ENCODE measurements at places on chromosomes 2 and 18.

DNA sequence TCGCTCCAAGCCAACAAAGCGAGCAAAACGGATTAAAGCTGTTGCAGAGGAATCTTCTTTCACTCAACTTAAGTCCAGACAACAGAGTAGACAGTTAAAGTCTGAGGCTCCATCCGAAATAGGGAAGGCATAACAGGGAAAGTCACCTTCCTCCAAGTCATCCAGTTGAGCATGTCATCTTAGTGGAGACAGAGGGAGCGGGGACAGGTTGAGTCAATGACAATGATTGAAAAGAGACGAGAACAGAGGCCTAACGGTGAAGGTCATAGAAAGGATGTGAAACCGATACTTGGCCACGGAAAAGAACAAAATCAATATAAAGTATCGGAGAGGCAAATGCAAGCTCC lies 455 bp downstream of the C18orf32 start:
- H3K27ac ChIP-seq: peak overlapping the region; percentile 77
- H3K4me1 ChIP-seq: peaks cover 35% of the 10 kb centered on the region
- peaks cover 53% of the 10 kb centered on the region for H3K36me3 ChIP-seq
- peak overlapping the region; percentile 91 for H3K4me3 ChIP-seq

DNA sequence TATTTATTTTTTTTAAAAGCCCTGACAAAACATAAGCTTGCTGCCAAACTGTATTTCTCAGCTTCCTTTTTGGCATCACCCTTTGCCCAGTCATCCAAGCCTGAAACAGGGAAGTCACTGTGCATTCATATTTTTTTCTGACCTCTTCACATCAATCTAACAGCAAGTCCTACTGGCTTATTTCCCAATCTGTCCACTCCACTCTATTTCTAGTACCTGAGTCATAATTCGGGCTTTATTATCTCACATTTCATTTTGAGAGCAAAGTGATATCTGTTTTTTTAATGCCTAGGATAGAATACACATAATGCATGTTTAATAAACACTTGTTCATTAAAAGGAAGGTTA lies 5.1 kb downstream of the HNMT start:
- peaks cover 21% of the 10 kb centered on the region for H3K4me1 ChIP-seq
- H3K4me3 ChIP-seq: no peak overlapping the region
- H3K36me3 ChIP-seq: no peaks in the 10 kb centered on the region
- H3K27ac ChIP-seq: peak overlapping the region; percentile 22
- DNase-seq: peak; percentile 98

- DNase-seq: peak; percentile 95
- H3K36me3 ChIP-seq: no peaks in the 10 kb centered on the region
- H3K27me3 ChIP-seq: no peaks in the 10 kb centered on the region
- H3K4me3 ChIP-seq: no peak overlapping the region
- peaks cover 39% of the 10 kb centered on the region for H3K4me1 ChIP-seq
Observed at GRCh38 chr2:64273524-64274398, 129.5 kb upstream of the PELI1 start.

- no peaks in the 10 kb centered on the region for H3K27me3 ChIP-seq
- H3K36me3 ChIP-seq: peaks cover 45% of the 10 kb centered on the region
- H3K4me3 ChIP-seq: no peak overlapping the region
- H3K4me1 ChIP-seq: peaks cover 18% of the 10 kb centered on the region
- no peak overlapping the region for H3K27ac ChIP-seq
- DNase-seq: no peak
Observed at GRCh38 chr2:113973810-113974209, 83.9 kb downstream of the ACTR3 start.

DNA sequence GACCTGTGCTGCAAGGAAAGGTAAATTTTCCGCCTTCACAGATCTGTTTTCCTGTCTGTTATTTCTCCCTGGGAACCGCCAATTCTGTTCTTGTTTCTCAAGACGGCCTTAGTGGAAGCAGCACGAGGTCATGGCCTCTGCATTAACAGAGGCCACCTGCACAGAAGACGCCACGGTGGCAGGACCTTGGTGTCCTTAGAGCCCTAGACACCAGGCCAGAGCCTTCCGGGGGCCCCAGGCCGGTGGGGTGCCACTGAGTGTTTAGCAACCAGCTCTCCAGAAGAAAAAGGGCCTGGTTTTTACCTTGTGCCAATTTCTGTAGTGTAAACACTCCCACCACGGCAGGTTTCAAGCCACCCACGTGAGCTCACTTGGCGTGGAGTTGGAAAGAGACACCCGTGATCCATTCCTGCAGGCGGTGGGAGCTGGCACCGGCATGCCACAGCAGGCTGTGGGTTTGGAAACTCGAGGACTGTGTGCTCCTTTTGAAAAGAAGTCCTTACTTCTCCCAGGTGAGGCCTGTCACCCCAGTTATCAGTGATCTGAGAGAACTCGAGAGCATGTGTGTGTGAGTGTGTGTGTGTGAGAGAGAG lies 103.9 kb upstream of the HDAC4 start:
- no peak for DNase-seq
- H3K27me3 ChIP-seq: no peaks in the 10 kb centered on the region
- no peaks in the 10 kb centered on the region for H3K4me1 ChIP-seq
- no peak overlapping the region for H3K4me3 ChIP-seq

- H3K4me3 ChIP-seq: no peak overlapping the region
- H3K4me1 ChIP-seq: peaks cover 10% of the 10 kb centered on the region
- no peaks in the 10 kb centered on the region for H3K27me3 ChIP-seq
- H3K36me3 ChIP-seq: peaks cover 11% of the 10 kb centered on the region
- DNase-seq: no peak
Observed at GRCh38 chr2:47485177-47485576, 82.2 kb downstream of the MSH2 start.

- H3K36me3 ChIP-seq: peaks cover 36% of the 10 kb centered on the region
- no peak for DNase-seq
- no peaks in the 10 kb centered on the region for H3K4me1 ChIP-seq
- H3K27ac ChIP-seq: no peak overlapping the region
Observed at GRCh38 chr2:135169900-135170753, 118.0 kb downstream of the RAB3GAP1 start.

GRCh38 chr18:74633652-74634352 lies 36.1 kb downstream of the ZNF407 start:
- H3K36me3 ChIP-seq: peaks cover 9% of the 10 kb centered on the region
- peak; percentile 19 for DNase-seq
- H3K27ac ChIP-seq: no peak overlapping the region
- H3K4me3 ChIP-seq: no peak overlapping the region
- H3K4me1 ChIP-seq: peaks cover 5% of the 10 kb centered on the region

GRCh38 chr18:75742516-75742915 lies 315.0 kb upstream of the SMIM21 start:
- H3K4me3 ChIP-seq: no peak overlapping the region
- H3K27ac ChIP-seq: no peak overlapping the region
- H3K27me3 ChIP-seq: no peaks in the 10 kb centered on the region
- no peaks in the 10 kb centered on the region for H3K4me1 ChIP-seq
- no peaks in the 10 kb centered on the region for H3K36me3 ChIP-seq

DNA sequence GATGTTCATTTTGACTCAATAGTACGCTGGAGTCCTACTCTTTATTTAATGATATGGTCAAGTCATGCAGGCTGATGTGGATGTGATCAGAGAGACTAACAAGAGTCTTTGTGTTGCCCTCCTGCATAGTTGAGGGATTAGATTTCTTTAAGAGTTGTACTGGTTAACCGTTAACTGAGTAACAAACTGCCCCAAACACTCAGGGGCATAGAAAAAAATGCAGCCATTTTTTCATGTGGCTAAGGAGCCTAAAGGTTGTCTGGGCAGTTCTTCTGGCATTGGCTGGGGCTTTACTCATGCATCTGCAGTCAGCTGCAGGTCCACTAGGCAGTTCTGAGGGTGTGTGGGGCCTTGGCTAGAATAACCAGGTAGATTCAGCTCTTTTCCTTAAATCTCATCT lies 32.5 kb downstream of the DOCK10 start:
- peak; percentile 27 for DNase-seq
- no peak overlapping the region for H3K4me3 ChIP-seq
- peaks cover 22% of the 10 kb centered on the region for H3K4me1 ChIP-seq
- H3K27ac ChIP-seq: peak overlapping the region; percentile 92
- no peaks in the 10 kb centered on the region for H3K36me3 ChIP-seq
- H3K27me3 ChIP-seq: no peaks in the 10 kb centered on the region

DNA sequence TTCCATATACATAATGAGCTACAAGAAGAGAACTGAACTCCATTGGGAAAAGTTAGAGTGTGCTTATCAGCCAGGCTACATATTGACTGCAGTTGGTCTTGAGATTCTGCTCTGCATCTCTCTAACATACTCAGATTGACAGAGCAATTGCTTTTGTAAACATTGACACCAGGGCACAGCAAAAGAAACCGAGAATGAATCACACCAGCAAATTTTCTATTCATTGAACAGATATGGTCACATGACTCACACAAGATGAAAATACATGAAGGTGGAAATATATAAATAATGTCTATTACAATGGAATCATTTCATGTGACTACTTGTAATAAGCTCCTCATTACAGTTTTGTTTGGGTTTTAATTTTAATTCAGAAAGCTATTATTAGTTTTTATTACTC lies 691.9 kb upstream of the TMEFF2 start:
- no peak overlapping the region for H3K27ac ChIP-seq
- H3K4me1 ChIP-seq: no peaks in the 10 kb centered on the region
- no peak overlapping the region for H3K4me3 ChIP-seq
- DNase-seq: no peak
- no peaks in the 10 kb centered on the region for H3K27me3 ChIP-seq
- H3K36me3 ChIP-seq: no peaks in the 10 kb centered on the region

- DNase-seq: peak; percentile 82
- no peak overlapping the region for H3K27ac ChIP-seq
- no peaks in the 10 kb centered on the region for H3K27me3 ChIP-seq
- no peak overlapping the region for H3K4me3 ChIP-seq
Observed at GRCh38 chr2:109322111-109322510, 193.1 kb downstream of the SH3RF3 start.

GRCh38 chr2:229852565-229852964 lies 69.2 kb downstream of the TRIP12 start:
- no peak overlapping the region for H3K27ac ChIP-seq
- DNase-seq: peak; percentile 67
- peaks cover 3% of the 10 kb centered on the region for H3K4me1 ChIP-seq
- peaks cover 6% of the 10 kb centered on the region for H3K36me3 ChIP-seq
- no peak overlapping the region for H3K4me3 ChIP-seq

GRCh38 chr2:235762832-235763598 lies 269.2 kb downstream of the AGAP1 start:
- H3K27me3 ChIP-seq: no peaks in the 10 kb centered on the region
- H3K36me3 ChIP-seq: no peaks in the 10 kb centered on the region
- H3K4me3 ChIP-seq: no peak overlapping the region

DNA sequence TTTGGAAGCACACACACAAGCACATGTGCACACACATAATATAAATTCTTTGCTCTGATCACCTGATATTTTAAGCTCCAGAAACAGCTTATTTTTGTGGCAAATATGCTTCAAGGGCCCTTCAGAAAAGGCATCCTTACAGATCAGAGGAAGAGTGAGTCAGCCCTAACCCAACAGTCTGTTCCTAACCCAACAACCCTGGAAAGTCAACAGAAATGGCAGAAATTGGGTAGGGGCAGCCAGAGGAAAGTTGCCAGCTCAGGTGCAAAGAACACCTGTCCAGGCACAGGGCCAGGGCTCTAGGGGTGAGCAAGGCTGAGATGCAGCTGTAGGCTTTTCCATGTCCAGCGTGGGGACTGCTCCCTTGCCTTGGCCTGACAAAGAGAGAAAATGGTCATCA lies 6.4 kb upstream of the NCKAP5 start:
- peak; percentile 52 for DNase-seq
- H3K36me3 ChIP-seq: no peaks in the 10 kb centered on the region
- H3K27ac ChIP-seq: no peak overlapping the region
- H3K4me1 ChIP-seq: peaks cover 6% of the 10 kb centered on the region
- no peaks in the 10 kb centered on the region for H3K27me3 ChIP-seq

DNA sequence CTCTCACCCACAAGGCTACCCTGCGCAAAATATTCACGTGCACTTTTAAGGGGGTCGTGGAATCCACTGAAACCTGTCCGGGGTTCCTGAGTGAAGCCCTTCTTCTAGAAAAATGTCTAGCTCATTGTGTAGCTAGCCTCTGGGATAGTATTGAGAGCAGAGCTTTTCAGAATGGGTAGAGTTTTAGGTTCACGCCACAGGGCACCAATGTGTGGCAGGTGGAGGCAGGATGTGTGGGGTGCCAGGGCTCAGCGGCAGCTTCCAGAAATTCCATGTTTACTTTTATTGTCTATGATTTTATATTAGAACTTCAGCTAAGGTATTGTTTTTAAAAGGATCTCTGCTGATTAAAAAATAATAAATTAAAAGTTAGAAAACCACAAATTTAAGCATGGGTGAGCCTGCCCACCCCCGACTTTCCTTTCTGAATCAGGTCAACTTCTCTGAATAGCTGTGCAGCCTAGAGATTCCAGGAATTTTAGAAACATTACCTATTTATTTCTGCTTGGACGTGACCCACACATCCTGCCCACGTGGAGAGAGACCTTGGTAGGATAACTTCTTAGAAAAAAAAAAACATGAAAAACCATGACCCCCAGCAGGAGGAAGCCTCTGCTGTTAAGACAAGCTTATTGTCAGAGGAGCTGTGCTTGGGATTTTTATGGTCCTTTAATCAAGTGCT lies 163.7 kb downstream of the CTIF start:
- no peaks in the 10 kb centered on the region for H3K27me3 ChIP-seq
- no peak for DNase-seq
- no peaks in the 10 kb centered on the region for H3K36me3 ChIP-seq
- no peak overlapping the region for H3K27ac ChIP-seq

DNA sequence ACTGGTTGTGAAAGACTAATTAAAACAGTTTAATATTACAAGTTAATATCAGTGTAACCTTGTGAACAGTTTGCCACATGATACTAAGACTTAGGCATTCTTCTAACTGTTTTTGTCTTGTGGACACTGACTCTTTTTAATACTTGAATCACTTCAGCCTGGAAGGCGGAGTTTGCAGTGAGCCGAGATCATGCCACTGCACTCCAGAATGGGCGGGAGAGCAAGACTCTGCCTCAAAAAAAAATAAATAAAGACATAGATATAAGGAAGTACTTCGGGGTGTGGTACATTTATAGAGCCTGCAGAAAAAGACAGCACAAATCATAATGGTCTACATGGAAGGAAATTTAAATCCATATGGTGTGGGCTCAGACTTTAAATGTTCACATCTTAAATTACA lies 300.4 kb upstream of the NETO1 start:
- H3K27me3 ChIP-seq: no peaks in the 10 kb centered on the region
- no peaks in the 10 kb centered on the region for H3K36me3 ChIP-seq
- DNase-seq: no peak

GRCh38 chr2:154623819-154624218 lies 74.7 kb upstream of the KCNJ3 start:
- H3K27ac ChIP-seq: no peak overlapping the region
- no peaks in the 10 kb centered on the region for H3K27me3 ChIP-seq
- no peaks in the 10 kb centered on the region for H3K36me3 ChIP-seq

- H3K4me3 ChIP-seq: no peak overlapping the region
- no peaks in the 10 kb centered on the region for H3K27me3 ChIP-seq
- DNase-seq: no peak
- no peak overlapping the region for H3K27ac ChIP-seq
- H3K36me3 ChIP-seq: no peaks in the 10 kb centered on the region
Observed at GRCh38 chr18:43420091-43420490, 142.8 kb upstream of the SYT4 start.

- no peaks in the 10 kb centered on the region for H3K36me3 ChIP-seq
- peaks cover 6% of the 10 kb centered on the region for H3K4me1 ChIP-seq
- H3K4me3 ChIP-seq: no peak overlapping the region
- peak overlapping the region; percentile 28 for H3K27ac ChIP-seq
- no peaks in the 10 kb centered on the region for H3K27me3 ChIP-seq
Observed at GRCh38 chr2:104897515-104898184, 43.7 kb downstream of the POU3F3 start.

Data from astrocyte (in vitro differentiated cells and primary cell).